Right hindlimb (tissue), 1 donor: ENCODE measurements at places on chromosomes 13 and 19.

GRCh38 chr13:59635589-59635988, 528.1 kb downstream of the DIAPH3 start:
- DNase-seq: no peak

DNA sequence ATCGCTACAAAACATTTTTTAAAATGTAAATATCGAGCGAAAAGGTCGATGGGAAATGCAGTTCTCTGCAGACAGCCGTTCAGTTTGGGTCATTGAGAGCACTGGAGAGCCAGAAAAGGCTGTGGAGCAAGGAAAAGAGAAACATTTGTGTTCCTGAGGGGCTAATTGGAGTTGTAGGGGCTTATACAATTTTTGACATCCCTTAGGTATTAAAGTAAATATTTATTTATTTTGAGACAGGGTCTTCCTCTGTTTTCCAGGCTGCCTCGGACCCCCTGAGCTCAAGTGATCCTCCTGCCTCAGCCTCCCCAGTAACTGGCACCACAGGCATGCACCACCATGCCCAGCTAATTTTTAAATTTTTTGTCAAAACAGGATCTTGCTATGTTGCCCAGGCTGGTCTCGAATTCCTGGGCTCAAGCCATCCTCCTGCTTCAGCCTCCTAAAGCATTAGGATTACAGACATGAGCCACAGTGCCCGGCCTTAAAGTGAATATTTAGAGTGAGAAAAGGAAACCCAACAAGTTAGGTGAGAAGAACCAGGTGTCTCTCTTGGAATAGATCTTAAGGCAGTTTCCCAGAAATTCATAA, 825 bp upstream of the YIF1B start:
- DNase-seq: no peak

GRCh38 chr13:110244976-110245375, 62.0 kb downstream of the COL4A1 start:
- no peak for DNase-seq

GRCh38 chr19:5693195-5694166, 3.4 kb downstream of the RPL36 start:
- DNase-seq: peak; percentile 66

DNA sequence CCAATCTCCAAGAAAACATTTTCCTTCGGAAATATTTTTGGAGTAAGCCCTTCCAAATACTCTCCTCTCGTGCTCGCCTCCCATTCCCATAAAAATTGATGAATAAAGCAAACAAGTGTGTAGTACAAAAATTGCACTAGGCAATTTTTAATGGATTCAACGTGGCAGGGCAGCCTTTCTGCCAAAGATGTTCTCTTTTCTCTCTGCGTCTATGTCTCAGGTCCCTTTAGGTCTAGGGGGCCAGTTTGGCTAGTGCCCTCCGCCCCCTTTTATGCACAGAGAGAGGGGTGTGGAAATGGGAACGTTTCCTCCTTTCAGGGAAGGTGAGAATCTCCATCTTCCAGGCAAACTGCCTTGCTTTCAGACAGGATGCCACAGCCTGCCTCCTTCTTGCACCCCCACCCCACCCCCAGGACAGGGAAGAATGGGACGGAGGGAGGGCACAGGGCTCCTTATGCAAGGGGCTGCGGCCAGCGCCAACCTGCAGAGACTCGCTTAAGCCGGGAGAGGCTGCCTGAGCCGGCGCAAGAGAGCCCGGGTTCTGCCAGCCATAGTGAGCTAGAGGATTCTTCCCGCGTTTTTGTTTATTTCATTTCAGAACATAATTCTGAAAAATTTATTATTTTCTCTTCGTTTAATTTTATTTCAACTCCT, 2.7 kb upstream of the ZIC2 start:
- peak; percentile 19 for DNase-seq

DNA sequence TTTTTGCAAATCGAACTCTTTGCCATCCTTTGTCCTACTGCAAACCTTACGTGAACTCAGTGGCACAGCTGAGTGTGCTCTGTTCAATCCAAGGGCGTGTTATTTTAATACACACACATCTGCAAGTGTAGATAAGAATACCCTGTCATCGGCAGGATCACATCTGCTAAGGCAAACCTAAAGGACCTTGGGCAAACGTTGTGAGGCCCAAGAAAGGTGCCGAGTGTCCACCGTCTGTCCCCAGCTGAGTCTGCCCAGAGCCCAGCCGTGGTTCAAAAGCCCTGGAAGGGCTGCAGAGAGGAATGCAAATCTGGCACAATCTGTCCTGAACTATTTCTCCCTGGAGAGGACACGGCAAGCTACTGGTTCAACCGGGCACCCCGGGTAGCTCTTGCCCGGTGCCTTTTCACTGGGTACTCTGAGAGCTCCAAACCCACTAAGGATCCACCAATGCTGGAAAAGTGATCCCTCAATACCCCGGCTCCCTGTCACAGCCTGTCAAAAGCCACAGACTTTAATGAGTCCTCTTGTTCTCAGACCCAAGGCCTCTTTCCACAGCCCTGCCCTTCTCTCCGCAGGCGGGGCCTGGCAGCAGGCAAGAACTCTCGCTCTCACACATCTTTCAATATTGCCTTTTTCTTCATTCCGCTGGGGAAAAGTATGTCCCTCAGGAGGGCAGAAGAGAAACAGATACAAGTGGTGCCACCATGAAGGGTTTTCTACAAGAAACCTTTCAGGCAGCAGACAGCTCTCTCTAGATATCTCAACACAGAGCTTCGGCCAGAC, 17.0 kb downstream of the SLC7A1 start:
- DNase-seq: no peak

DNA sequence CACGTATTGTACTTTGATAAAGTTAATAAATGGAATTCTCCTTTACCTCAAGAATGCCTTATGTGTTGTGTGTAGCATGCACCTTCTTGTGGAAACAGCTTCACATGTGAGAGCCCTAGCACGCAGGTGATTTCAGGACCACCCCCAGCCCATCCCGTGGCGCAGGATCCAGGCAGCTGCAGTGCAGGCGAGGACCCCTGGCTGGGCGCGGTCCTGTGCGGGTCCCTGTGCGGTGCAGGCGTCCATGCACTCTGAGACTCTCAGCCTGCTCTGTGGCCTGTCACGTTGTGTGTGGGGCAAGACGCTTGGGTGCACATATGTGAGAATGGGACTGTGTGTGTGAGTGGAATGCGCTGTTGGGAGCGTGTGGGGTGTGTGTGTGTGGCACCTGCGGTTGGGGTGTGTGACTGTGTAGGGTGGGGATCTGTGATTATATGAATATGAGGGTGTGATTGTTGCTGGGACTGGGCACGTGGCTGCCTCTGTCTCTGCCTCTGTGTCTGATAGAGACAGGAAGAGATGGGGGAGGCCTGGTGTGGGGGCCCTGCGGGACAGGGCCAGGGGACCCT, 30.8 kb downstream of the WTIP start:
- DNase-seq: no peak

GRCh38 chr13:73223372-73223781, 164.6 kb downstream of the KLF5 start:
- no peak for DNase-seq

- no peak for DNase-seq
Observed at GRCh38 chr13:67437244-67437643, 207.1 kb upstream of the PCDH9 start.

GRCh38 chr13:34207334-34207733, 389.4 kb downstream of the RFC3 start:
- no peak for DNase-seq

DNA sequence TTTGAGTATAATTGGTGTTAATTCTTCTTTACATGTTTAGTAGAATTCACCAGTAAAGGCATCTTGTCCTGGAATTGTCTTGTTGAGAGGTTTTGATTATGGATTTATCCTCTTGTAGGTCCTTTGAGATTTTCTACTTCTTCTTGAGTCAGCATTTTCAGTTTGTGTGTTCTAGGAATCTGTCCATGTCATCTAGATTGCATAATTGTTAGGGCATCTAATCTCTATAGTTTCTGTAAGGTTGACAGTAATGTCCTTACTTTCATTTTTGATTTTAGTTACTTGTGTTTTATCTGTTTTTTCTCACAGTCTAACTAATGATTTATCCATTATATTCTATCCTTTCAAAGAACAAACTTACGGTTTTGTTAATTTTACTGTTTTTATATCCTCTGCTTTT, 492.0 kb downstream of the FGF9 start:
- no peak for DNase-seq

DNA sequence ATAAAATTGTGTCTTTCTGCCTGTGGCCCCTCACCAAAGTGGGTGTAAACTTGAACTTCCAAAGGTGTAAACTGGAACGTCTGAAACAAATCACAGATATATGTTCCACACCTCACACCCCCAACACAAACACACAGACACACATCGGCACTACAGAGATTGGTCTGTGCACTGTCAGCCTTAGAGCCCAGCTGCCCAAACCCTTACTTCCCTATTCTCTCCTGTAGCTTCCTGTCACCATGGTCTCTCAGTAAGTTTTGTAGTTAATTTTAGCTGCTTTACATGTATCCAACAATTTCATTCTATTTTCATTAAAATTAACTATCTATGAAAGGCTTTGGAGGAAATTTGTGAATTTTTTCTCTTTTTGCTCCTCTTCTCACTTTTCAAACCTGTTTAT, 5.4 kb downstream of the TM9SF2 start:
- no peak for DNase-seq

GRCh38 chr19:45499196-45500180, 1.2 kb downstream of the PPM1N start:
- peak; percentile 50 for DNase-seq

DNA sequence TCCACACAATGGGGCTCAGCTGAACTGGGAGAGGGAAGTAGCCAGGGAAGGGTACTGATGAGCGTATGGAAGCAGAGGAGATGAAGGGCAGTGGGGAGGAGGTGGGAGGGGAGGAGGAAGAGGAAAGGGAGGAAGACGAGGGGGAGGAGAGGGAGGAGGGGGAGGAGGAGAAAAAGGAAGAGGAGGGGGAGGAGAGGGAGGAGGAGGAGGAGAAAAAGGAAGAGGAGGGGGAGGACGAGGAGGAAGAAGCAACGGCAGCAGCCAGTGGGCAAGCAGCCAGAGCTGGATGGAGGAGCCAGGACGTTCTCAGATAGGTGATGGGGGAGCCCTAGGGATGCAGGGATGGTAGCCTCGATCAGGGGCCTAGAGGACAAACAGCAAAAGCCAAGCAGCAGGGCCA, 5.6 kb downstream of the CERS4 start:
- DNase-seq: no peak

- DNase-seq: no peak
Observed at GRCh38 chr19:5911366-5911765, 2.7 kb upstream of the CAPS start.

DNA sequence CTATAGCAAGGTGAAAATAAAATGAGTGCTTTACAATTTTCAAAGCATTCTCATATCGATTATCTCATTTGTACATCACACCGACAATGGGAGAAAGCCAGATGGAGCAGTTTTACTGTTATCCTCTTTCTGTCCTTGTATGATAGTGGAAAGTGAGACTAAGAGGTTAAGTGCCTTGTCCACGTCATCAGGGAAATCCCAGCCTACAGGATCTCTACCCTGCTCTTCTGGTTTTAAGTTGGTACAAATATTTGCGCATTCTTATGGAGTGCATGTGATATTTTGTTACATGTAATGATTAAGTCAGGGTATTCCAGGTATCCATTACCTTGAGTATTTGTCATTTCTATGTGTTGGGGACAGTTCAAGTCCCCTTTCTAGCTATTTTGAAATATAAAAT, 12.4 kb upstream of the ENOX1 start:
- DNase-seq: no peak

- no peak for DNase-seq
Observed at GRCh38 chr13:63901630-63902029, 2486.0 kb upstream of the PCDH20 start.
